ENCODE measurements at places on chromosomes 3 and 15. TPM values are rescaled to one million over a fixed set of nuclear protein-coding genes. Genes with fewer than 3 reads are reported as not detected.

ENTPD3 gene
- not detected for total RNA-seq

EPHA6 gene
- total RNA-seq: 0.07 TPM

FHIT gene
- total RNA-seq: 40.6 TPM

BCL2A1 gene
- total RNA-seq: 17.5 TPM

MESP2 gene
- total RNA-seq: not detected

CHRNA7 gene
- not detected for total RNA-seq

PDZRN3 gene
- total RNA-seq: not detected

DUOX1 gene
- total RNA-seq: not detected

SI gene
- total RNA-seq: not detected

PGBD4 gene
- 3.8 TPM for total RNA-seq

STRIT1 gene
- not detected for total RNA-seq

CAPN3 gene
- 3.1 TPM for total RNA-seq

SLC2A2 gene
- not detected for total RNA-seq

CNTN6 gene
- total RNA-seq: not detected

ZNF385D gene
- total RNA-seq: not detected

MEX3B gene
- 1.0 TPM for total RNA-seq
